ENCODE measurements at places on chromosomes 1 and 21.

DNA sequence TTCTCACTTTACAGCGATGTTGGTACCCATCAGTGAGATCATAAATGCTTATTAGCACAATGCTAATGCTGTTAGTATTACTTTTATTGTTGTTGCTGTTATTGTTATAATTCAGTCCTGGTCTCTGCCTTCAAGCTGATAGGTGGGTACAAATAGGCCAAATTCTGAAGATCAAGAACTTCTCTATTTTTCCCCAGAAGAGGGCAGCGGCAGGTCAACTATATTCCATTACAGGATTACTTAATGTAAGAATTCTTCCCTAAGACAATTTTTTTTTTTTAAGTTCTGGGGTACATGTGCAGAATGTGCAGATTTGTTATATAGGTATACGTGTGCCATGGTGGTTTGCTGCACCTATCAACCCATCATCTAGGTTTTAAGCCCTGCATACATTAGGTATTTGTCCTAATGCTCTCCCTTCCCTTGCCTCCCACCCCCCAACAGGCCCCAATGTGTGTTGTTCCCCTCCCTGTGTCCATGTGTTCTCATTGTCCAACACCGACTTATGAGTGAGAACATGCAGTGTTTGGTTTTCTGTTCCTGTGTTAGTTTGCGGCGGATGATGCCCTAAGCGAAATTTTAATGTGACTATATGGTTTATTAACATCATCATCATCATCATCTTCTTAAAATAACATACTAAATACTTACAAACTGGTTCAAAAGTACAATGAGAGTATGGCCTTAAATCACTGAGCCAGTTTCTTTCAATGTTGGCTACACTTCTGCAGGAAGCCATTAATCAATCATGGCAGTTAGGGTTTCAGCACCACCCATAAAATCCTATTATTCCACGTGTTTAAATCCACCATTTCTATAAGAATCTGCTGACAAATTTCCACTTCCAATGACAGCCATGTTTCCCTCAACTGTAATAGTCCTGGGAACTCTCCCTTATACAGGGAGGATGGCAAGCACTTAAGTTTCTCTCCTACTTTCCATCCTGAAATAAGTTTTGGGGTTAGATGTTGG, 19.2 kb downstream of the SLC19A2 start:
- DNase-seq = peak; percentile 45

DNA sequence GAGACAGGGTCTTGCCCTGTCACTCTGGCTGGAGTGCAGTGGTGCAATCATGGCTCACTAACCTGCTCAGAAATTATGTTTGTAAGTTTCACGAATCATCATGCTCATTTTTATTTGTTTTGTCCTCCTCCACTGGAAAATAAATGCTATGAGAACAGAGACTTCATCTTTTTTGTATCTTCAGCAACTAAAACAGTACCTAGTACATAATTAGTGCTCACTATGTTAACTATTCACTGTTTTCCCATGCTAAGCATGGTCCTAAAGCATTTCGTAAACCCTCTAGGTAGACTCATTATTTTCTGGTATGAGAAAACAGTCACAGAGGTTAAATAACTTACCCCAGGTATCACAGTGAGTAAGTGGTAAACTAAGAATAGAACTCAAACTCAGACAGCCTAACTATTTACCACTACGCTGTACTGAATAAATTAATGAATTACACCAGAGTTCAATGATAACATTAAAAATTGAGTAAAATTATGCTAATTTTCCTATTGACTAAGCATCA, 118.4 kb downstream of the RERE start:
- peak; percentile 45 for DNase-seq

DNA sequence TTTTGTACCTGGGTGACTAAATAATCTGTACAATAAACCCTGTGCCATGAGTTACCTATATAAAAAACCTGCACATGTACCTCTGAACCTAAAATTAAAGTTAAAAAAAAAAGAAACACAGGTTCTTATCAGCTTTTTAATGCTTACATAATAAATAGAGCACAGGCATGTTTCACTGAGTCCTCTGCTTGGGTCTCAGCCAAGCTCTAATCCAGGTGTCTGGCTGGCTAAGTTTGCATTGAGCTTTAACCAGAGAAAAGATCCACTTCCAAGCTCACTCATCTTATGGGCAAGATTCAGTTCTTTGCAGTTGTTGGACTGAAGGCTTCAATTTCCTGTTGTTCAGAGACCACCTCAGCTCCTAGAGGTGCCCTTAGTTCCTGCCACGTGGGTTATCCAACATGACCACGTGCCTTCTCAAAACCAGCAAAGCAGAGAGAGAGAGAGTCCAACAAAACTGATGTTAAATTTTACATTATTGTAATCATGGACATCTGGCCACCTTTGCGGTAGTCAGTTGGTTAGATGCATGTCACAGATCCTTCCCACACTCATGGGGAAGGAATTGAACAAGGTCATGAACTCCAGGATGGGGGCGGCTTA, 68.2 kb upstream of the TMPRSS2 start:
- DNase-seq = no peak

DNA sequence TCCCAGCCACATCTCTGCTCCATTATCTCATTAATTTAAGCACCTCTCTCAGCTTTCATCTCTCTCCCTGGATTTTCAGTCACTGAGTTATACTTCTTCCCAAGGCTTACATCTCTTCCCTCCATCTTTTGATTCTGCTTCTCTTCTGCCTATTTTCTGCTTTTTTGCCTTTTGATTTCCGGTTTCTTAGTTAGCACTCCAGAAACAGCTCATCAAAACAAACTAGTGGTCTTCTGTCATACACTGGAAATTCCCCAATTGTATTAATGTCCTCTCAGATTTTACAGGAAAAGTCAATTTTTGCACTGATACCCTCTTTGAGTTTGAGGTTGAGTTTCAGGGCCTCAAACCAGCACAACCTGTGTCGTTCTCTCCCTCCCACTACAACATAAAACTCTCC, 1.5 kb downstream of the LCE3E start:
- no peak for DNase-seq

- DNase-seq = no peak
Measured at GRCh38 chr21:29810871-29811270, 128.9 kb downstream of the GRIK1 start.

DNA sequence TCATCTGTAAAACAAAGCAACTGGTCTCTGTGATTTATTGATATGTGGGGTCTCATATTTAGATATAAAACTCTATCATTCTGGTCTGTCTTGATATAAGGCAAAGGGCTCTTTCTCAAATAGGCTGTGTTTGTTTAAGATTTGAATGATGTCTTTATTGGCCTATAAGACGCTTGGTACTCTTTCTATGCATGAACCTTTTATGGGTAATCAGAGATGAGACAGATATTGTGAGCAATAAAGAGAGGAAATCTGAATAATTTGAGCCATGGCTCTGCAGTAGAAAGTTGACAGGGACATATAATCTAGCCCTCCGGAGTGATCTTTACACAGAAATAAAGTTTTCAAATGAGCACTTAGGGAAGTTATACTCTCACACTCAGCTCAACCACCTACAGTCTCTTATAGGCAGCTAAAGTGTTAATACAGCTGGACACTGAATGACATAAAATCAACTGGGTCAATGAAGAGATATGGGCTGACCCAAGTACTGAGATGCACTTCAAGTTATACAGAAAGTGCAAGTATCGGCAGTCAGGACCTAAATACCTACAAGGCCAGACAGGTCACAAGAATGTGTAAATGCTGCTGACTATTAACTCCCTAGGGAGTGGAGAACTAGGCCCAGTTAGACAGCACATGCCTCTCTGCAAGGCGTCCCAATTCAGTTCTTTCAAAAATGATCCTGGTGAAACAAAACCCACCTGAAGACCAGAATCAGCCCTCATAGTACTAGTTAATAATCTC, 111.0 kb downstream of the PTPN14 start:
- DNase-seq = peak; percentile 39

- no peak for DNase-seq
Measured at GRCh38 chr1:229157480-229157879, 113.4 kb upstream of the RAB4A start.

- DNase-seq = no peak
Measured at GRCh38 chr1:204169858-204170257, 3.7 kb upstream of the REN start.

GRCh38 chr1:100481303-100481702, 56.6 kb upstream of the GPR88 start:
- DNase-seq = no peak

DNA sequence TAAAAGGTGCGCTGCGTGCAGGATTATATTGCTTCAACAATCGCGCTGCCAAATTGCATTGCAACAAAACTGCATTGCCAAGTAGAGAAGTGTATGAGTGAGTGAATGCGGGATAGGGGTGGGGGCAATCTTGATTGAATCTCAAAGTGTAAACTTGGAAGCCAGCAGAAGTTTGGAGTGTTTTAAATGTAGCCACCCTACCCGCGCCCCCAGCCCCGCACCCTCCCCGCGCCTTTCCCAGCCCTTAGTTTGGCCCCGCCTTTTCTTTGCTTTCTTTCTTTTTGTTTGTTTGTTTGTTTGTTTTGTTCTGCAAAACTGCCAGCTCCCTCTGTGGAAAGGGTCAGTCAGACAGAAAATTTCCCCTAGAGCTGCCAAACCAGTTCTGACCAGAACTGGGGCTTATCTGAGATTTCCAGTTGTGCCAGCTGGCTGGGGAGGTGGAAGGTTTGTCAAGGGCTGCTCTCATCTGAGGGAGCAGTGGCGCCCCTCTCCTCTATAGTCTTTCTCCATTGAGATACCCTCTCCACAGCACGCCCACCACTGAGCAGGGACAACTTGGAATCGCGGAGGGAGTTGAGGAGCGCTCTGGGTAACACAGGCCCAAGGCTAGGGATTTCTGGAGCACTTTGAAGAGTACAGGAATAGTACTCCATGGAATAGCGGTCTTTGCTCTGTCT, 666 bp upstream of the BEND5 start:
- no peak for DNase-seq

DNA sequence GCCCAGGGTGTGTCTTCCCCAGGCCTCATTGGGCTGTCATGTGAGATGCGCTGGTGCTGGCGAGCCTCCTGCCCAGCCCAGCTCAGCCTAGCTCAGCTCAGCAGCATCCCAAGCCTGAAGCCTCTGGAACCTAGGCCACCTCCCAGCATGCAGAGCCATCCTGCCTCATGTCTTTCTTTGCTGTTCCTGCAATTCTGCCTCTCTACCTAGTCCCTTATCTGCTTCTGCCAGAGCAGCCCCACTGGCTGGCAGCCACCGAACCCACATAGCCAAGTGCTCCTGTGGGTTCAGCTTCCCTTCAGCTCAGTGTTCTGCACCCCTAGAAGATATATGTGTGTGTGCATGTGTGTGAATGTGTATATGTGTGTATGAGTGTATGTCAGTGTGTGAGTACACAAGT, 291.5 kb upstream of the VAMP3 start:
- no peak for DNase-seq

GRCh38 chr1:240515505-240515904, 96.5 kb downstream of the GREM2 start:
- peak; percentile 44 for DNase-seq

GRCh38 chr1:171127099-171127498, 36.4 kb downstream of the FMO3 start:
- no peak for DNase-seq

DNA sequence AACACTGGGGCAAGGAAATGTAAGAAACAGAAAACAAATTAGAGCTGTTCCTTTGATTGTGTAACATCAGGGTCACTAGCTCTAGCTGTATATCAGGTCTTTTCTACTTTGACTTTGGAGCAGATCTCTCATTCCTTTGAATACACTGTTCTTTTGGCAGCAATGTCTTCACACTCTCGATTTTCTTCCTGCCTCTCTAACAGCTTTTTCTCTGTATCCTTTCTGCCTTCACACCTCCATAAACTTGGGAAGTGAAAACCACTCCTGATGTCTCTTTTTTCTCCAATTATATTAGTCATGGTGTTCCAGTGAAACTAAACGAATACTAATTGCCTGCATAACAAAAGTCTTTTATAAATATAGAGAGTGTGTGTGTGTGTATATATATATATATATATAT, 1458.0 kb downstream of the NCAM2 start:
- DNase-seq = no peak

DNA sequence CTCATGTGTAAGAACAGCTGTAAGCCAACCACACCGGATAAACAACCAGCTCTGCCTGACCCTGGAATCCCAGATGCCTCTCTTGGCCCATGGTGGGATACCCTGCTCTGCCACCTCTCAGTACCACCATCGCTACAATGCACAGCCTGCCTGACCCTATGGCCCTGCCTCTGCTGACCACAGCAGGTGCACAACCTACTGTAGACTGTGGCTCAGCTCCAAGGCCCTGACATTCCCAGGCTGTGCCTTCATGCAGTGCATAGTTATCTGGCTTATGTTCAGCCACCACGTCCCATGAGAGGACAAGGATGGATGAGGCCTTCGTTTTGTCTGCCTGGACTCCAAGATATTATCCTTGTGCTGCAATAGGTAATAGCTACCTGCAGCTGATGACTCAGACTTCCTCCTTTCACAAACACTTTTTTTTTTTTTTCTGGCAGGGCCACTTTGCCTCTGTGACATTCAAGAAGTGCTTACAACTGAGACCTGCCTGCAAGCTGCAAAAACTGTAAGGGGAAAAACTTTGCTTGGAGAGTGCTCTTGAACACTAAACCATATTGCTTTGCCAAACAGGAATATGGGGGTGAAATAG, 177.7 kb downstream of the URB2 start:
- peak; percentile 49 for DNase-seq

- no peak for DNase-seq
Measured at GRCh38 chr1:18878538-18879214, 19.2 kb upstream of the TAS1R2 start.

DNA sequence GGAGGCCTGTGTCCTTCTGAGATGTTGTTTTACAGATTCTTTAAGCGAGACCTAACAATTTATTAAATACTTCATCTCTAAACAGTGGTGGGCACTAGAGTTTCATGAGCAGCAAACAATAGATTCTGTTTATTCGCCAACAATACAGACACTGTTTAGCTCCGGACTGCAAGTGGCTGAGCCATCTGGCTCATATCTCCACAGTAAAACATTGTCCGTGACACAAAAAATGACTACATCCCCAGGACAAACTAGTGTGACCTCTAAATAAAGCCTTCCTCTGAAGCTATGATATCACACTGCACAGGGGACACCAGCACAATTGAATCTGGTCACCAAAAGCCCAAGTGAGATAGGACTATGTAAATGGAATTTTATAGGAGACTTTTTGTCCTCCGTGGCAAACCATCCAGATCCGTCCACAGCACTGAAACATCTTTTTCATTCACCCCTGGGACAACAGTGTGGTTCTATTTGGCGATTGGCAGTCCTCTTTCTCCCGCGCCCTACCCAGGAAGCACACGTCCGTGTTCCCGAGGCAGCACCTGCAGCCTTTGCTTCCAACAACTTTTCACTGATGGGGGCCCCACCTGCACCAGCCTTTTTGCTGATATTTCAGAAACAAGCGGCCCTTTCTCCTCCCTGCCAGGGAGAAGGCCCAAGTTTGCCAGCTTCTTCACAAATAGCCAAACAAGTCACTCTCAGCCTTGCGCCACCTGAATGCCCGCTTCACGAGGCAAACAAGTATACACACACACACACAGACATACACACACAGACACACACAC, 47.4 kb downstream of the OLIG1 start:
- no peak for DNase-seq
